ENCODE measurements at places on chromosomes 3 and 15.

GRCh38 chr3:64079369-64080150 is 56.3 kb upstream of the PSMD6 start:
- no peak for DNase-seq

GRCh38 chr3:100864471-100865250 is 128.6 kb downstream of the ABI3BP start:
- no peak for DNase-seq

DNA sequence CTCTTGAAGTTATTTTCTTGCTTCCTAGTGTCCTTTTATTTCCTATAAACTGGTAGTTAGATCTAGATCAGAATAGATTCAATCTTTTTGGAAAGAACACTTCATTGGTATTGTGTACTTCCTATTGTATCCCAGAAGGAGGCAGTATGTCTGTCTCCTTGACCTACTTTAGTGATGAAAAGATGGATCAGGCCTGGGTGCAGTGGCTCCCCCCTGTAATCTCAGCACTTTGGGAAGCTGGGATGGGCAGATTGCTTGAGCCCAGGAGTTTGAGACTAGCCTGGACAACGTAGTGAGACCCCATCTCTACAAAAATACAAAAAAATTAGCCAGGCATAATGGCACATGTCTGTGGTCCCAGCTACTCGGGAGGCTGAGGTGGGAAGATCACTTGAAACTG is 12.0 kb downstream of the BSN start:
- no peak for DNase-seq

GRCh38 chr3:9111866-9112265 is 137.6 kb downstream of the SRGAP3 start:
- DNase-seq: peak; percentile 81

- no peak for DNase-seq
Observed at GRCh38 chr3:69290006-69290405, 95.9 kb downstream of the FRMD4B start.

DNA sequence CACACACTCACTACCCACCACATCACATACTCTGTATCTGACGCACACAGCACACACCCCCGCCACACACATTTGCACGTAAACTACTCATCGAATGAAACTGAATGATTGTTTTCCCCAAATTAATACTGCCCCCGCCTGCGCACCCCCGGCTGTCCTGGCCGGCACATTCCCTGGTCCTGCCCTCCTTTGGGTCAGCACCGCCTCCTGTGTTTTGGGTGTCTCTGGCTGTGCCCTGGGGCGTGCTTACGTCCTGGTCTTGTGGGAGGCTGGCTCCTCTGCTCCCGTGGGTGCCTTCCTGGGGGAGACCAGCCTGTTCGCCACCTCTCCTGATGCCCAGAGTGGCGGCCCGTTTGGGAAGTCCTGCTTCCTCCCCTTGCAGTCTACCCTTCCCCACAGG is 30.2 kb downstream of the APBA2 start:
- DNase-seq: no peak

Data from stromal cell of bone marrow (primary cell).